Activated CD4-positive, CD25-positive, alpha-beta regulatory T cell treated with anti-CD3 and anti-CD28 coated beads, Interleukin-2, amount 50 U/mL, for 16 hours (primary cell): ENCODE measurements at places on chromosomes 3 and 15.

- DNase-seq: no peak
Observed at GRCh38 chr3:65521032-65521431, 517.7 kb downstream of the MAGI1 start.

DNA sequence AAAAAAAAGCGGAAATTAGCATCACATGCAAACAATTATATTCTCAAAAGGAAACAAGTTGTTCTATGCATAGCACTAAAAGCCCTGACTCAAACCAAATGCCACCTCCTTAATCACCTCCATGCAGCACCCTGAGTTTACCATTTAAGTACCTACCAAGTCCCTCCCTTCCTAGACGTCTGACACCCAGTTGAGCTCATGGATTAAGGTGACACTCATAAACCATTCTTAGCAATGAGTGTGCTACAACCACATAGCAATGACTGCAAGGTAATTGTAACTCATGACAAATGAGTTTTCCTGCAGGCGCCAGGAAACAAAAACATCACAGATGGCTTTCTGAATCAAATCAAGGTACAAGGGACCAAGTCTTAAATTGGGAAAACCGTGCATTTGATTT is 32.0 kb downstream of the WWTR1 start:
- DNase-seq: no peak

GRCh38 chr3:127536830-127537812 is 53.4 kb downstream of the TPRA1 start:
- no peak for DNase-seq

- no peak for DNase-seq
Observed at GRCh38 chr15:63879211-63879610, 45.5 kb upstream of the HERC1 start.

DNA sequence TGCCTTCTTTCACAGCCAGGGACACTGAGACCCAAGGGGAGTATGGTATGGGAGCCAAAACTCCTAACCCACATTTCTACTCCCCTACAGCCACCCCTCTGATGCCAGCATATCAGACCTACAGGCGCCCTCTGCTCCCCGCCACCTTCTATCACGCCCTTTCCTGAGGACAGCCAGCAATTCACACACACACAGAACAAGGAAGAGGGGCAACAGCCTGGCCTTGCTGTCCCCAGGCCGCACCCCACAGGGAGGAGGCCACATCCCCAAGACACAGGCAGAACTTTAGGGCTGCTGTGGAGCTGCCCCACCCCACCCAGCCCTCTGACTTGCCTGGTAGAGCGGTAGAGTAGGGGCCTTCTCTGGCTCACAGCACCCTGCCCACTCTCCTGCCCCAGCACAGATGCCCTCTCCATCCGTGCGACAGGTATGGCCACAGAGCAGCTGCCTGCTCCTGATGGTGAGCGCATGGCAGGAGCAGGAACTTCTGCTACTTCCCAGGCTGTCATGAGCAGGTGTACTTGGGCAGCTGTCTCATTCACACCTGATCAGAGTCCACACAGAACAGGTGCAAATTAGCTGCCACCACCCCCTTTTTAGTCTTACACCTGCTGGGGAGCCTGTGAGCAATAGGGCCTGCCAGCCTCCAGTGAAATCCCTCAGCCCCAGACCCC is 33.4 kb downstream of the CCDC33 start:
- no peak for DNase-seq

- DNase-seq: no peak
Observed at GRCh38 chr3:113213896-113214587, 2.7 kb downstream of the BOC start.

GRCh38 chr15:84944861-84945260 is 36.8 kb upstream of the PDE8A start:
- DNase-seq: no peak

DNA sequence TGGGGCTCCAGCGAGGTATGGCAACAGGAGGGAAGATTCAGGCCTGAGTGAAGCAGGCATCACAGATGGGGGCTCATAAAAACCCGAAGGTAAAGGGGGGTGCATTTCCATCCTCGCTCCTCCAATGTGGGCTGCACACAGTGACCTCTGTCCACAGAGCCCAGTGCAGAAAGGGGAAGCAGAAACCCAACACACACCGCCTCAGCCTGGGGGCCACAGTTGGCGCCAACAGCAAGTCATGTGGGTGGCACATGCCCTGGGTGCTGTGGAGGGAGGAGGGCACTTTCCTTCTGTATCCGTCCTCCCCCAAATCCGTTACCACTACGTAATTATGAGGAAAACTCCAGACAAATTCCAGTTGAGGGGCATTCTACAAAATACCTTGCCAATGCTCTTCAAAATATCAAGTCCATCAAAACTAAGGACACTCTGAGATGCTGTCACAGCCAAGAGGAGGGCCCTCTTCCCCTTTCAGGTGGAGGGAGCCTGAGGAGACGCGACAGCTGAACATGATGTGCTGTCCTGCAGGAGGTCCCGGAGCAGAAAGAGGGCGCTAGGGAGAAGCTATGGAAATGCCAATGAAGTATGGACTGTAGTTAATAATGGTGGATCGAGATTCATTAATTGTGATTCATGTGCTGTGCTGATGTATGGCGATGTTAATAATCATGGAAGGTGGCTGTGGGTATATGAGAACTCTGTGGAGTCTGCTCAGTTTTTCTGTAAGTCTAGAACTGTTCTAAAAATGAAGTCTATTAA is 16.4 kb downstream of the APBA2 start:
- no peak for DNase-seq

DNA sequence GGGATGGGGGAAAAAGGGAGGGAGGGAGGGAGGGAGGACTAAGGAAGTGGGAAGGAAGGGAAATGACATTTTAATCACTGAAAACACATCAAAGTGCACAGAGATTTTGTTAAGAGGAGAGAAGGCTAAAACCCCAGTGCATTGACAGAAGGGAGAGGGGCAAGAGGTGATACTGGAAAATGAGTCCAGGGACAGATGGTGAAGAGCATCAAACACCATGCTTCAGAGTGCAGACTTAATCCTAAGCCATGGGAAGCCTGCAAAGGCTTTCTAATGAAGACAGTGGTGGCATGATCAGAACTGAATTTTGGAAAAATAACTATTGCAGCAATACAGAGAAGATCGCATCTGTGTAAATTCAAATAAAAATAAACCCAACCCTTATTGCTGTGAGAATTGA is 41.8 kb downstream of the HGD start:
- no peak for DNase-seq

DNA sequence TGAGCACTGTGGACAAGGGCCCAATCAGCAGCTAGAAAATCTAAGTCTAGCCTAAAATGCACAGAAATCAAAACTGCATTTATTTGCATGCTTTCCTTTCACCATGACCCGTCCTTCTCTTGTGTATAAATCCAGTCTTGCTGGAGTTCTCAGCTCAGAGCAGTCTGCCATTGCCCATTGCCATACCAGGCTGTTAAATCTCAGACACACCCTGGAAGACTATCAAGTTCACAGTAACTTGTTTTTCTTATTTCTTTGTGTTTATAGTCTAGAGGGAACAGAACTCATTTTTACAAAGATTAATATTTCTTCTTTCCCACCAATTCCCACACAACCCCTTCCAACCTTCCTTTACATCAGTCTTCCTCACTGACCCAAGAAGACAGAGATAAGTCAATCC is 85.9 kb downstream of the COL8A1 start:
- DNase-seq: no peak

DNA sequence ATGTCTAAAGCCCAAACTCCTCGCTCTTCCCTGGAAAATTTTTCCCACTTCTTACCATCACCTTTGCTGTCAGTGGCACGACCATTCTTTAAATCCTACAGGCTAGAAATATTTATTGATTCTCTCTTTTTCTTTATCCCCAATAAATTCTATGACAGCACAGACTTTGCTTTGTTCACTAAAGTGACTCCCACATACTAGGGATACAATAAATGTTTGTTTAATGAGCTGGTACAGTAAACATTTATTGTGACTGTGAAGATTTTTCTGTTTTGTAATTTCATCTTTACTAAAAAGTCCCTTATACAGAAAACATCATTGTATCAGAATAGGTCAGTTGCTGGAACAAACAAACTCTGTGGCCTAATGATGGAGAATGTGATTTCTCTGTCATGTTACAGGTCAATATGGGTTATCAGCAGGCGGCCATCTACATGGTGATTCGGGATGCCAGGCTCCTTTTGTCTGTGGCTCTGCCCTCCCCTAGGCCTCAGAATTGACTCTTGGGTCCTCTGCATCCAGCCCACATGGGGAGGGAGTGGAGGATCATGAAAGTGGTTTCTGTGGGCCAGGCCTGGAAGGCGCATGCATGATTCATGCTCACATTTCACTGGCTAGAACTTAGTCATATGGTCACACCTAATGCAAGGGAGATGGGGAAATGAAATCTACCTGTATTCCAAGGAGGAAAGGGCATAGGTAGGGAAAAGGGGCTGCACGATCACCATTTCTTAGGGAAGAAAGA is 22.7 kb upstream of the KNG1 start:
- DNase-seq: no peak

- DNase-seq: no peak
Observed at GRCh38 chr15:52760562-52760961, 29.6 kb downstream of the ONECUT1 start.

DNA sequence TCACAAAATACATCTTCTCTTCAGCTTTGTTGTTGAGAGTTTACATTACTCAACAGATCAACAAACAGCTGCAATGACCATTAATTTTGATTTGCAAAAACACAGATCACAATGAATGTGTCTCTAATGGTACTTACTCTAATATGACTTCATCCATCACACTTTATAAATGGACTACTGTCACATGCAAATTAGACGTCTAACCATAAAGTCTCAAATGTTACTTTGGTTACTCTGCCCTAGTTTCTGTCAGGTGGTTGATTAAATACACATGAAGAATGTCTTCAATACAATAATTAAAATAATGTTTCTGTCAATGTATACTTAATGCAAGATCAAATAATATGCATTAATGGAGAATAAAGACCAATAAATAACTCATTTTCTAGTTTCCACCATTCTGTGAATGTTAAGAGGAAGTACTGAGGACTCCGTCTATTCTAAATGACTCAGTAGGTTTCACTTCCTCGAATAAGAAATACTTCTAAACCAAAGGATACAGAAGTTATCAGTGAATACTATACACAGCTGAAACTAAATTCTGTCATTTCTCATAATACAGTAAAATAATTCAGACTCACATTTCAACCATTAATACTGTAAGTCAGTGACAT is 145.8 kb downstream of the CBLB start:
- DNase-seq: no peak

DNA sequence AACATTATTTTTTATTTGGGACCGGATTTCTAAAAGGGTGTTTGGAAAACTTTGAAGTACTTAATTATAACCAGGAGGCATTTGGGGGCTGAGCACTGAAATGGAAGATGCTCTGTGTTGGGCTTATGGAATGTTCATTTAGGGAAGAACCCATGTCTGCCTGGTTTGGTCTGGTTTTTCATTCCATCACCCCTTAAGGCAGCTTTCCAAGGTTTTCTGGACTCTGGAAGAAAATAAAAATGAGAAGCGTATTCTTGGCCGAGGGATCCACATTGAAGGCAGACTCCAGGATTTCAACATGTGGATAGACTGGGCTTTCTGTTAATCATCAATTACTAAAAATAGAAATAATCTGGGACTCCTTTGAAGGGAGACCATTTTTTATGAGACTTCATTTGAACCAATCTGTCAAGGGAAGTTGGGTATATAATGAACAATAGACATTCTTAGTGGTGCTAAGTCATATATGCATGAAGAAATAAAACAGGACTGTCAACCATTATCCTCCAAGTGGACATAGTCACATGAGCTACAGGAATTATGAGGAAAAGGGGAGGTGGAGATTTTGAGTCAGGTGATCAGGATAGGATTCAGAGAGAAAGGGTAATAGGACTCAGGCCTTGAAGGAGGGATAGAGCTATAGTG is 270.5 kb upstream of the ADAMTS9 start:
- DNase-seq: no peak

GRCh38 chr15:52791776-52792175 is 1.6 kb upstream of the ONECUT1 start:
- no peak for DNase-seq

- DNase-seq: no peak
Observed at GRCh38 chr15:67109141-67110034, 44.0 kb downstream of the SMAD3 start.

DNA sequence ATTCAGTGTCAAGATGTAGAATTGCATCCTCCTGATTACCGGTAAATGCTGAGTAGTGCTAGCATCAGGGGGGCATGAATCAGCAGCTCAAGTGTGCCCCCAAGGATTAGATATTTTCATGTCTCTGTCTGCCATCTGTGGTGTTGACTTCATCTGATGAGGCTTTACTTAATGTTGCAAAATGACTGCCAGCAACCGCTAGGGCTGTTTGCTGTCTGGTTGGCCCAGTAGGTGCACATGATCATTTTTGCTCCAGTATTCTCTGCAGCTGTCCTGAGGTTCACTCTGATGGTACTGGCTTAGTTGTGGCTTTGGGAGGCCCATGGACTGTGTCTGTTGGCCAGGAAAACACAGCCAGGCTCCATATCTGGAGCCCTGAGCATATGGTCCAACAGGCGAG is 316.4 kb downstream of the SOX2 start:
- DNase-seq: no peak

- DNase-seq: no peak
Observed at GRCh38 chr3:52243791-52244628, 1.5 kb upstream of the PPM1M start.

DNA sequence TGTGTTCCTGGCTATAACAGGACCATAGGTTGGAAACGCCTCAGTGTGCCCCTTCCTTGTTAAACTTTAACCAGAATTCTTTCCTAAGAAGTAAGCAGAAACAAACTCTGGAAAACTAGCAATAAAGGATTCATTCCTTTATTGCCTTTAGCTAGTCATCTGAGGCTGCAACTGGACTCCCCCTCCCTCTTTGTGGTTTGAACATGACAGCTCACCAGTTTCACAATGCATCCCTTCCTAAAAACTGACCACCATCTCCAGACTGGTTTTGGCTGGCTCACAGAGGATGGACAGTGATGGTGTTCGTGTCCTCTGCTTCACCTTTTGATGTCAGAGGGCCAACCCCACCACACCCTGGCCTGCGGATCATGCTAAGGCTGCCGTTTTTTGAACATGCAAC is 27.9 kb upstream of the TGFBR2 start:
- no peak for DNase-seq

- DNase-seq: no peak
Observed at GRCh38 chr3:170044795-170045244, 7.0 kb downstream of the GPR160 start.

DNA sequence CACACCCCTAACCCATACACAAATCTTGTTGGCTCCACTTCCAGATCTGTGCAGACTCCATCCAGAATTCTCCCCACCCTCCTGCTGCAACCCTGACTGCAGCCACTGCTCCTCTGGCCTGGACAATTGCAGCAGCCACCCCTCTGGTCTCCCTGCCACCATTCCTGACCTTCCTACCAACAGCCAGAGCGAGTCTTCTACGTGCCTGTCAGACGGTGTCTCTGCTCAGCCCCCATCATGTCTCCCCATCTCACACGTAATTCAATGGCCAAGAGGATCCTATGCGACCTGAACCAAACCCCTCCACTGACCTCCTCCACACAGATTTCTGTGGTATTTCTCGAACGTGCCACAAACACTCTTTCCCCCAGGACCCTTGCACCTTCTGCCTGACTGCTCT is 103.3 kb downstream of the TPRA1 start:
- DNase-seq: no peak

GRCh38 chr15:75921732-75922703 is 18.3 kb downstream of the FBXO22 start:
- DNase-seq: no peak

- DNase-seq: no peak
Observed at GRCh38 chr15:95261546-95261945, 1030.2 kb downstream of the MCTP2 start.

- no peak for DNase-seq
Observed at GRCh38 chr3:13706886-13707285, 158.0 kb downstream of the FBLN2 start.

- DNase-seq: no peak
Observed at GRCh38 chr3:14565868-14566588, 25.9 kb upstream of the GRIP2 start.
